ENCODE measurements at places on chromosomes 12 and 14. TPM values are rescaled to one million over a fixed set of nuclear protein-coding genes. Genes with fewer than 3 reads are reported as not detected.

ALG10 gene
- total RNA-seq: 9.8 TPM

OR4E2 gene
- total RNA-seq: not detected

ALKBH1 gene
- total RNA-seq: 8.2 TPM

KLHDC1 gene
- total RNA-seq: 4.6 TPM

SPIC gene
- not detected for total RNA-seq

PPFIBP1 gene
- total RNA-seq: 419 TPM

STXBP6 gene
- total RNA-seq: 1.2 TPM

KCNA5 gene
- not detected for total RNA-seq

GPR65 gene
- not detected for total RNA-seq

LRTM2 gene
- total RNA-seq: not detected

MYO1H gene
- not detected for total RNA-seq

CHGA gene
- not detected for total RNA-seq

FERMT2 gene
- total RNA-seq: 223 TPM

DIO2 gene
- 14.7 TPM for total RNA-seq

TDRD9 gene
- total RNA-seq: 2.7 TPM

SRSF5 gene
- 155 TPM for total RNA-seq

COX8C gene
- total RNA-seq: not detected

DBX2 gene
- not detected for total RNA-seq

ACRBP gene
- 0.26 TPM for total RNA-seq

DIO3 gene
- 0.52 TPM for total RNA-seq

ASCL1 gene
- not detected for total RNA-seq

MUCL1 gene
- total RNA-seq: not detected

LRRC10 gene
- not detected for total RNA-seq

SMOC1 gene
- total RNA-seq: 96.4 TPM

Measured in articular chondrocyte of knee joint (primary cell).